ENCODE measurements at places on chromosomes 2 and 18.

- no peak for DNase-seq
Measured at GRCh38 chr2:147348931-147349555, 495.8 kb upstream of the ACVR2A start.

DNA sequence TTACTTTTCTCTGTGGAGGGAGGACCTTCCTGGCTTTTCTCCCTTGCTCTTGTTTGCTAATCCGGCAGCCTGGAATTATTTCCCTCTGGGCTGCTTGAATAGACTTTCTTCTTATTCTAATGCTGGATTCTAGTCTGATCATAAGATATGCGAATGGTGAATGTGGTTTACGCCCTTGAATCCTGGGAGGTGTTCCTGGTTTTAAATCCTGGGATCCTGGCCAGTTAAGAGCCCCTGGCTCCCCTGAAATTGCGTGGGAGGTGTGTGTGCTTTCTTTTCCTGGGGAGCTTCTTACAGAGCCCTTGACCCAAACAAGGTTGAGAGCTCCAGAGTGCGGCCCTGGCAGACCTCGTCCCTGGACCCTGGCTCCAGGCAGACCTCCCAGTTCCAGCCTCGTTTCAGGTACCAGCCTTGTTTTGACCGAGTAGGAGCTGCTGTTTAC lies 2.8 kb downstream of the SH3BP4 start:
- no peak for DNase-seq

DNA sequence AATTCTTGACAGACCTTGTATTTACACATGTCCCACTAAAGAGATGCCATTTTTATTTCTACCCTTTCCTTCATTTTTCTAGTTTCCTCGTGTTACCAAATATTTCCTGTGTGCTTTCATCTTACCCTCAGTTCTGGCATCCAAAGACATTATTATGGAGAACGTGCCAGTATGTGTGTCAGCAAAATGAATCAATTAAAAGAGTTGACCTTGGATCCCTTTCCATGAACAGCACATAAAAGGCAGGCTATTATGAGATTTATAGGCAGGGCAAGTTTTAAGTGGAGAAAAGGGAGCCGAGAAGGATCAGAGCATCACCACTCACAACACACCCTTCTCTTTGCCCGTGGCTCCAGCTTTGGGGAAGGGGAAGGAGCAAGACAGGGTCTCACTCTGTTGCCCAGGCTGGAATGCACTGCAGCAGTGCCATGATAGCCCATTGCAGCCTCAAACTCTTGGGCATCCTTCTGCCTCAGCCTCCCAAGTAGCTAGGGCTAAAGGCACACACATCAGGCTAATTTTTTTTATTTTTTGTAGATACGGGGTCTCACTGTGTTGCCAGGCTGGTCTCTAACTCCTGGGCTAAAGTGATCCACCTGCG lies 149.9 kb downstream of the GFPT1 start:
- DNase-seq = no peak

- DNase-seq = no peak
Measured at GRCh38 chr2:233011702-233012131, 1.3 kb downstream of the NGEF start.

GRCh38 chr18:77464917-77465316 lies 215.3 kb downstream of the GALR1 start:
- no peak for DNase-seq

DNA sequence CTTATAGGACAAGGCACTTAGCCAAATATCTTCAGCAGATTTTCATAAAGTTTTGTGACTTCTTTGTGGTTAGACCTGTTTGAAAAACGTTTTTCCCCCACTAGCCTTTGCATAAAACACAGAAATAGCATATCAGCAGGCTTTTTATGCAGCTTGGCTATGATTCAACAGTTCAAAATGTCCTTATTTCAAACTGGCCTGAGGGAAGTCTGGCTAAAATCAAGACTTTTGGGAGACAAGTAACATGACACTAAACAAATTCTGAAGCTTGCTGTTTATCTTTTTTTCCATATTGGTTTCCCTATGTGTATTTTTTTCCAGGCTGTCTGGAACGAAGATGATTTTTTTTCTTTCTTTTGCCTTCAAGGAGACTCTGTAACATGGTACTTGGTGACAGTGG lies 95.1 kb upstream of the L3MBTL4 start:
- no peak for DNase-seq

DNA sequence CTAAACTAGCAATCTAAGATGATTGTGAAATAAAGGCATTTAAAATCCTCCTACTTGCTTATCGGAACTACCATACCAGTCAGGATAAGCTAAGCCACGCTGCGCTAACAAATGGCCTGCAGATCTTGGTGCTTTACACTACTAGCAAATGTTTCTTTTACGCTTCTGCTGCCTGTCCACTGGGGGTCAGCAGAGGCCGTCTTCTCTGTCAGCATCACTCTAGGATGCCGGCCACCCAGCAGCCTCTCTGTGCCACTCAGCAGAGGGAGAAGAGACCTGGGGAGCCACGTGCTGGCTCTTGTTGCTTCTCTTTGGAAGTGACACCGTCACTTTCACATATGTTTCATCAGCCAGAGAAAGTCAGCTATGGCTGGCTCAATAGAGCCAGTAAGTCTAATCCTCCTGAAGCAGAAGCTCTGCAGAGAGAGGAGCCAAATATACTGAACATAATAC lies 36.6 kb downstream of the COPS8 start:
- DNase-seq = peak; percentile 40

DNA sequence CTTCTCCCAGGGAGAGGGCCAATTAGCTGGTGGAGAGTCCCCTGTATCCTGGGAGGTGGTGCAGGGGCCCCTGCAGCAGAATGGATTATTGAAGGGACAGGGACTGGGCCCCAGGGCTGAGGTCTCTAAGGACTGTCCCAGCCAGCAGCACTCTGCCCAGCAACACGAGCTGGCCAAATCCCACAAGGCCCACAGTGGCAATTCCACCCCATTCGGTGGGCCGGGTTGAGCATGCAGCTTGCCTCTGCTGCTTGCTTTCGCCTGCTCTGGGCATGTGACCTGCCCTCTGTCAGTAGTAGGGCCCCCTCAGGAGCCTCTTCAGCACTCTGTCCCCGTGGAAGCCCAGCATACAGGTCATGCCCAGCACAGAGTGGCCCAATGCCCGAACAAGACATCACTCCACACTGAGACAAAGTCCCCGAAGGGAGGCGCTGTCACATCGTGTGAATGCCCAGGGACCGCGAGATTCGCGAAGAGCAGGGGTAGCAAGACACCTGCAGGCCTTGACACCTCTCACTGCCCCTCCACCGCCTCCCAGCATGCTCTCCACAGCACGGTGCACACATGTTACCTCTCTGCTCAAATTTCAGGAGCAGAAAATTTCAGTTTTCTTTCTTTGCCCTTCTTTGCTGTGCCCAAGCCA lies 65.4 kb downstream of the CRACDL start:
- no peak for DNase-seq

DNA sequence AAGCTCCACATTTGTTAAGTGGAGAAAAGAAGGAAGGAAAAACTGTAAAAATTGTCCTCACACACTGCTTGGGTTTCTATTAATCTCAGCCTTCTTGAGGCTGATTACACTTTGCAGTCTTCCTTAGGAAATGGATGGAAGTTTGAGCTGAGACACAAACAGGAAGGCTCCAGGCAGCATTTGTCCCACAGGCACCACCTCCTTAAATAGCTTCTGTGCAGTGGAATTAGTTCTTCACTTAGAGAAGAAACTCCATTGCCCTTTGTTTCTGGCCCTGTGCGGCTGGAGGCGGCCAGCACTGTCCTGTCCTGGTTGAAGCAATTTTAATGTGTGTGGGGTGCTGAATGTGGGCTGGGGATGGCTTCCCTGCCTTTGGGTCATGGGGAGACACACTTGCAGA lies 44.3 kb downstream of the ARHGAP28 start:
- no peak for DNase-seq

- DNase-seq = no peak
Measured at GRCh38 chr2:69134306-69134945, 121.4 kb downstream of the ANTXR1 start.

GRCh38 chr2:190990132-190990531 lies 23.8 kb downstream of the STAT1 start:
- no peak for DNase-seq

DNA sequence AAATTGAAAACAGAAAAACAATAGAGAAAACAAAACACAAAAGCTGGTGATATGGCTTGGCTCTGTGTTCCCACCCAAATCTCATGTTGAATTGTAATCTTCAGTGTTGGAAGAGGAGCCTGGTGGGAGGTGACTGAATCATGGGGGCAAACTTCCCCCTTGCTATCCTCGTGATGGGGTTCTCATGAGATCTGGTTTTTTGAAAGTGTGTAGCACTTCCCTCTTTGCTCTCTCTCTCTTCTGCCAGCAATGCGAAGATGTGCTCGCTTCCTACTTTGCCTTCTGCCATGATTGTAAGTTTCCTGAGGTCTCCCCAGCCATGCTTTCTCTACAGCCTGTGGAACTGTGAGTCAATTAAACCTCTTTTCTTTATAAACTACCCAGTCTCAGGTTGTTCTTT lies 112.3 kb upstream of the UXS1 start:
- DNase-seq = peak; percentile 72

GRCh38 chr18:9079818-9080528 lies 22.5 kb upstream of the NDUFV2 start:
- DNase-seq = peak; percentile 56

- DNase-seq = no peak
Measured at GRCh38 chr2:209239585-209239938, 184.3 kb upstream of the MAP2 start.

- DNase-seq = no peak
Measured at GRCh38 chr2:46073540-46074046, 223.6 kb upstream of the EPAS1 start.

DNA sequence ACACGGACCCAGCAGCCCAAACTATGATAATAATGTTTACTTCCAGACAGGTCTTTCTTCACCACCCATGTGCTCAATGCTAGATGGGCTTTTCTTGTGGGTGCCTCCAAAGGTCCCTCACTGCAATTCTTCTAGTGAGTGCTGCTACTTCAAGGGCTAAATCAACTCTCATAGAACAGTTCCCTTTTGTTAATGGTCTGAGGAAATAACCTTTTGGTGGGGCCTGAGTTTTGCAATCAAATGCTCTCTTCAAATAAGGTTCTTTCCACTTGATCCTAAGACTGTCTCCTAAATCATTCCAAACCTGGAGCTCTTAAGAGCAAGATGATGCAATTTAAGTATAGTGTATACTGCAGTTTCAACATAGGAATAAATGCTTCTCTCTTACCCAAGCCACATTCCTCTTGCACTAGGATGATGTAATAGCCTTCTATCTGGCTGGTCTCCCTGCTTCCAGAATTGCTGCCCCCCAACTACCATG lies 6.0 kb downstream of the NEMP2 start:
- peak; percentile 56 for DNase-seq

DNA sequence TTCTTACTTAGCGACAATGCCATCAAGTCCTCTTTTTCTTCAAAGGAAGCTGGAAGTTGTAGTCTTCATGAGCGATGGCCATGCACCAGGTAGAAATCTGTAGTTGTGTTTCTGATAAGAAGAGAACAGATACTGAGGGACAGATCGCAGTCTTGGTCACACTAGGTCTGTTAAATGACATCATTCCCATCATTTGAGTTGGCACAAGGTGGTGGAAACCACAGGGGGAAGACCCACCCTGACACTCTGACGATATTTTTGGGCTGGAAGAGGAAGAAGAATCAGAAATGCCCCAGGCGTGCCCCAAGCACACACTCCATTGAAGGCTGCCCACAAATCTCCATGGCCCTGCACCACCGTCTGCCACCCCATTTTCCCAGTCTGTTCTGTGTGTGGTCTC lies 89.0 kb upstream of the BOD1L2 start:
- DNase-seq = no peak

DNA sequence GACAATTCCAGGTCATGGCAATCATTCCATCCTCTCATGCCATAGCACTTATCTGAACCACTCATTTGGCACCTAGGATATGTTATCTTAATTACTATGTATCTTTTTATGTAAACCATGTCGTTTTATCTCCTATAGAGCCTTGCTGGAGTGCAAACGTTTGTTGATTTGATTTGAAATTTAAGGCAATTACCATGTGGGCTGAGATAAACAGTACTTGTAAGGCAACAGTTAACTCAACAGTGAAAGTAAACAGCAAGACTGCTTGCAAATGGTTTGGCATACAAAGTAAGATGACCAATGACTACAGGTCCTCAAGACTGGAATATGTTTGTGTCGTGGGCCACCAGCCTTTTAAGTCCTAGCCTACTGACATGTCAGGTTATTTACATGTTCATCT lies 133.7 kb upstream of the ZFP36L2 start:
- DNase-seq = no peak

GRCh38 chr2:96514521-96514920 lies 9.4 kb upstream of the NEURL3 start:
- DNase-seq = no peak

DNA sequence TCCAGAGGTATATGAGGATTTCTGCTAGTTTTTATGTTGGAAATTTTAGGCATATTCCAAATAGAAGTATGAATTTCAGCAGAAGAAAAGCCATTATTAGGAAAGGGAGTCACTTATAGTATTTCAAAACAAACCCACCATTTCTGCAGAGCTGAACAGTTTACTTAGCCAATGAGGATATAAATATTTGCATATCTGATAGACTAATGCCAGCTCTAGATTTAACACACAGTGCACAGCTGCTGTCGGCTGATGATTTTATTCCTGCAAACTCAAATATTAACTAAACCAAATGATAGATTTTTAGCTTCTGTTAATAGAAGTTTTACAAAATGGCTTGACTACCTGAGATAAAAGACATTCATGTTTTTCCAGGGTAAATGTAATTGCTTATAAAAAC lies 375.8 kb upstream of the FANCL start:
- DNase-seq = no peak

DNA sequence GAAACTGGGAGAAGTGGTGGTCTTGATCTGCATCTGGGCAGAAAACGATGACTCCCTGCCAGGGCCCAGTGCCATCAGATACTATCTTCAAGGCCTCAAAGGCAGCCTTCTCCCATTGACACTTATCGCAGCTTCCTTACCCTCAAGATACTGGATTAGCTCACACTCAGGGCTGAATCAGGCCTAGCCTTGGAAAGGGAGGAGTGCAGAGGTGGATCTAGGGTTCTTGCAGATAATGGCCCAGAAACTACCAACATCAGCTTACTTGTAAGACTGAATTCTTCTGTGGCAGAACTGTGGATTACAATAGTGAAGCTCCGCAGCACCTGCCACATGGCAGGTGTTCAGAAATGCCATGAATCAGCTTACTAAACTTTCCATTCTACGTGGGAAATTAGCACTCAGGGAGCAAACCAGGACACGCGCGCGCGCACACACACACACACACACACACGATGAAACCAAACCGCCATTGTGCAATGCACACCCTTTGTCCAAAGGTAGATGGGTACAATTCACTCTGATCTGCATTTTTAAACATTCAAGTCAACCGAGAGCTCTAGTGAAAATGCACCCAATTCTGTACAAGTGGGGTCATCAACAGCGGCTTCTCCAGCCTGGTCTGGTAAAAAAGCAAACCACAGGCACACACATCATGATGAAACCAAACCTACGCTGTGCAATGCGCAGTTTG lies 26.3 kb upstream of the TMEM182 start:
- no peak for DNase-seq

GRCh38 chr18:44911773-44912172 lies 231.1 kb downstream of the SETBP1 start:
- no peak for DNase-seq

All from inflammatory macrophage (primary cell).